Activated CD8-positive, alpha-beta T cell treated with anti-CD3 and anti-CD28 coated beads, Interleukin-2, amount 10 ng/mL, durations not matched to agents 7 days and 5 days (primary cell): ENCODE measurements at places on chromosomes 3 and 15. TPM values are rescaled to one million over a fixed set of nuclear protein-coding genes. Genes with fewer than 3 reads are reported as not detected.
A peak's percentile ranks its signal among the peaks of the same experiment; 100 is the strongest.

MYZAP gene
- not detected for total RNA-seq

PLCH1 gene
- total RNA-seq: 2.0 TPM

B4GALT4 gene
- 16.3 TPM for total RNA-seq

MESP1 gene
- total RNA-seq: 1.8 TPM

AADACL2 gene
- total RNA-seq: not detected

ZCWPW2 gene
- total RNA-seq: 0.42 TPM

CAMK2N2 gene
- not detected for total RNA-seq

SCAANT1 gene
- total RNA-seq: not detected

SERPINI2 gene
- total RNA-seq: not detected

LPP gene
- total RNA-seq: 58.9 TPM

ZNF80 gene
- total RNA-seq: 0.71 TPM

CP gene
- not detected for total RNA-seq

LSAMP gene
- not detected for total RNA-seq

ARPIN gene
- total RNA-seq: not detected

ECE2 gene
- total RNA-seq: not detected

ADCY5 gene
- not detected for total RNA-seq

- no peak for DNase-seq
Measured at GRCh38 chr3:173096140-173096539, 44.9 kb downstream of the SPATA16 start.

- DNase-seq: peak; percentile 62
Measured at GRCh38 chr15:58748040-58748851, 1.3 kb downstream of the ADAM10 start.

- no peak for DNase-seq
Measured at GRCh38 chr15:67361100-67361499, 106.5 kb downstream of the IQCH start.

DNA sequence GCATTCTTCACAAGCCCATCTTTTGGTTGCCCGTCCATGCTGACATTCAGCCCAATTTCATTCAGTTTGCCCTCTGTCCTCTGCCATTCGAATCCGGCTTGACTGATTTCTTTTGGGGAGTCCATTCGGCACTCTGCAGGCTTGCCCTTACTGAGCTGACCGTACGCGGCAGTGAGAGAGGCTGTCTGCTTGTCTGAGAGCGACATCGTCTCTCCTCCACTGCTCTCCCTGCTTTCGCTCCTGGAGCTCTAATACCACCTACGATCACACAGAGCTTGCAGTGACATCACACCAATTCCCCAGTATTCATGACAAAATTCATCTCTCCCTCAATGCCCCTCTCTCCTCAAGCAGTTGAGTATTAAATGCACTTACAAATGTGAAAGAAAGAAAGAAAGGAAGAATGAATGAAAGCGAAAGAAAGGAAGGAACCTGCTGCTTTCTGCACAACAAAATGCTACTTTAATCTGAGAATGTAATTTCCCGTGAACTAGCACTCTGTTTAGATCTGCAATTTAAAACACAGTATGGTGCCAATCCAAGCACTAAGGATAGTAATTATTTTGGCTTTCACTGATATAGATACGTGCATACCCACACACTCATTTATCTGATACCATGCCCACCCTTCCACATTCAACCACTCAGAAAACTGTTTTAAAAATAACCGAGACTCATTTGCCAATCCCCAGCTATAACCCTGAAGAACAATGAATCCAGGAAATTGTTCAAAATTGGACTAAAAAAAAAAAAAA is 89.5 kb downstream of the DHX30 start:
- no peak for DNase-seq

DNA sequence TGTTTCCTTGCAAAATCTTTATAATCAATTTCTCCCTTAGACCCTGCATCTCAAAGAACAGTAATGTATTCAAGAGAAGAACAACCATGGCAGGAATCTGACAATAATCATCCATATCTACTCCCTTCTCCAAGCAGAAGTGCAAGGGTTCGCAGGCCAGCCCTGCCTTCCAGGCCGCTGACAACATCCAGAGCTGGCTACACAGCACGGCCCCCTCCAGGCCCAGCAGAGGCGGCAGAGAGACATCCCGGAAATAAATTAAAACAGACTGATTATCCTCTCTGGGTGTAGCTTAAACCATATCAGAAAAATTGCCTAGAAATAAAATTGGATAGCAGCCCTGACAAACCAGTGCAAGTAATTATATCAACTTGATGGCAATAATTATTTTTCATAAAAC is 223.3 kb downstream of the FAM43A start:
- DNase-seq: no peak

- no peak for DNase-seq
Measured at GRCh38 chr3:141539431-141540187, 52.8 kb downstream of the RASA2 start.

DNA sequence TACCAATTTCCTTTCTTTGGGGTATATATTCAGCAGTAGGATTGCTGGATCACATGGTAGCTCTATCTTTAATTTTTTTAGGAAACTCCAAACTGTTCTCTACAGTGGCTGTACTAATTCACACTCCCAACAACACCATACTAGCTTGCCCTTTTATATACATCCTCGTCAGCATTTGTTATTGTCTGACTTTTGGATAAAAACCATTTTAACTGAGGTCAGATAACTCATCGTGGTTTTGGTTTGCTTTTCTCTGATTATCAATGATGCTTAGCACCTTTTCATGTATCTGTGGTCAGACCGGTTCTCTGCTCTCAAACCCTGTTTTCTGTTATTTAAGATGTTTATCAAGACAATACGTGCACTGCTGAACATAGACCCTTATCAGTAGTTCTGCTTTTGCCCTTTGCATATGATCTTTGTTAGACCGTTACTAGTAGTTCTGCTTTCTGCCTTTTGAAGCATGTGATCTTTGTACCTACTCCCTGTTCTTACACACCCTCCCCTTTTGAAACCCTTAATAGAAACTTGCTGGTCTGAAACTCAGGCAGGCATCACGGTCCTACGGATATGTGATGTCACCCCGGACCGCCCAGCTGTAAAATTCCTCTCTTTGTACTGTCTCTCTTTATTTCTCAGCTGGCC is 474.3 kb downstream of the RSL24D1 start:
- no peak for DNase-seq

DNA sequence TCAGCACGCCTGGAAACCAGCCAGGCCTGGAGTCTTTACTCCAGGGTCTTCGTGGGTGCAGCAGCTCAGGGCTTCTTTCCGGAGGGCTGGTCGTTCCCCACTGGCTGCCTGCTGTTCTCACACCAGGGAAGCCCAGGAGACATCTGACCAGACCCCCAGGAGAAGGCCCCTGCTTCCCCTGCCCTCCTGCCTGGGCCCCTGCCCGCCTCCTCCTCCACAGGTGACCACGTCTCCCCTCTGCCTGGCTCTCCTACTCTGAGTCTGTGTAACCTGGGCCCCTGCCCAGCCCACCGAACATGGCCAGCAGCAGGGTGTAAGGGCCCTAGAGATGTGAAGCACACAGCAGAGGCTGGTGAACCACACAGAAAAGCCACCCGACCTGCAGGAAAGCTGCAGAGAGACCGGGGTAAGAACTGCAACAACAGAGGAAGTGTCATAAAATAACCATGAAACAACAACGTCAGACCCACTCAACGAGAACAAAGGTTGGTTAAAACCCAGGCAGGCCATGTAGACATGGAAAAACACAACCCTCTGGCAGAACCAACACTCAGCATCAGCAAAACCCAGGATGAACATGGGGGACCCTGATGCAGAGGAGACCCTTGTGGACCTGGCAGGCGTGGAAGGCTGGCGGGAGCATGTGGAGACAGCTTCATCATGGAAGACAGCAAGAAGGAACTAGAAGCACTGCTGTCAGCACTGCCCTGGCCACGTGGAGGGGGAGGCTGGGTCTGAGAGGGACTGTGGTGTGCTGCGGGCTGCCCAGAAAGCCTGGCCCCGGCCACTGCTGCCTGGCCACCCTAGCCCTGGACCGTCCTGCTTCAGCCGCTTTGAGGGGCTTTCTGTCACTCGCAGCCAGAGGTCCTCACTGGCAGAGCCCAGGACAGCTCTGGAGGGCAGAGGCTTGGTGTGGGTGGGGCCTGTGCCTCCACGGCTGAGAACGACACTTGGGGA is 20.4 kb downstream of the UROC1 start:
- no peak for DNase-seq

- DNase-seq: no peak
Measured at GRCh38 chr3:117874028-117874690, 1160.5 kb downstream of the IGSF11 start.

- DNase-seq: no peak
Measured at GRCh38 chr3:46184469-46184868, 23.6 kb downstream of the CCR1 start.

DNA sequence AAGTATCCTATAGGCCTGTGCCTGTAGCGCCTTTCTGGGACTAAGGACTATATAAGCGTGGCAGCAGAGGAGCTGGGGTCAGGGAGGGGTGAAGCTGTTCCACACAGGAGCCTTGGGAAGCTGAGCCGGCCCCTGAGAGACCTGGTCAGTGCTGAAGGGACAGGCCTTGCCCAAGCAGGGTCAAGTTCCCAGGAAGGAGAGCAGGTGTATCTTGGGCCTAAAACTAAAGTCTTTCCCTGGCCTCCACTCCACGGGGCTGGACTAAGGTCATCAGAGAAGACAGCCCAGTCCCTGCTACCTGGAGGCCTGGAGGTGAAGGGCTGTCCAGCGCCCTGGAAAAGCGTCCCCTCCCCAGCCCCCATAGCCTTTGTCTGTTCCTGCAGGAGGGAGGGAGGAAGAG is 23.9 kb upstream of the NR2C2 start:
- DNase-seq: no peak

GRCh38 chr3:53682807-53683206 is 163.4 kb downstream of the CHDH start:
- no peak for DNase-seq

DNA sequence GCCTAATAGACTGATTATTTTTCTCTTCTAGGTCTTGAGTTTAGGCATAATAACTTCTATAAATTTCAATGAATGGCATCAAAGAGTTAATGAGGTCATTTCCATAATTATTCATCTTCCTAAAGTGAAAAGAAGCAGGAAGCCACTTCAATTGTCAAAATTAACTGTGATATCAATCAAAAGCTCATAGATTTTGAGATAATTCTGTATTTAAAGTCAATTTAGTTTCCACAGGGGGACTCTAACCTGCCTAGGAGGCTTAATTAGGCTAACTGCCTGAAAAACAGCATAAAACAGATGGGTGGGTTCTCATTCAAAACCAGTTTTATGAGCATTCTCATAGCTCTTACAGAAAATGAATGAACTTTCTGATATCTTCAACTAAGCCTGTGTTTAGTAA is 177.8 kb downstream of the OTOL1 start:
- DNase-seq: no peak

DNA sequence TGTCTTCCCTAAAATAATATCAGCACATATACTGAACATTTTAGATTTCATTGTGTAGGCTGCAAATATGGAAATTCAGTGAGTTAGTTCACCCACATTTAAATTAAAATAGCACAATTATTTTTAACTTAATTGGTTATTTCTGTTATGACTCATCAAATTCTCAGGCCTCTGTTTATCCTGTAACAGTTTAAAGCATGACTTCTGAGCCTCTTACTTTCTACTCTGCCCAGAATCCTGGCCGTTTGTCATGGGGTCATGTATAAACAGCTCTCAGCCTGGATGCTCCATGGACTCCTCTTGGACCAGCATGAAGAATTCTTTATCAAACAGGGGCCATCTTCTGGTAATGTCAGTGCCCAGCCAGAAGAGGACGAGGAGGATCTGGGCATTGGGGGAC is 12.2 kb downstream of the TUBGCP4 start:
- DNase-seq: no peak

DNA sequence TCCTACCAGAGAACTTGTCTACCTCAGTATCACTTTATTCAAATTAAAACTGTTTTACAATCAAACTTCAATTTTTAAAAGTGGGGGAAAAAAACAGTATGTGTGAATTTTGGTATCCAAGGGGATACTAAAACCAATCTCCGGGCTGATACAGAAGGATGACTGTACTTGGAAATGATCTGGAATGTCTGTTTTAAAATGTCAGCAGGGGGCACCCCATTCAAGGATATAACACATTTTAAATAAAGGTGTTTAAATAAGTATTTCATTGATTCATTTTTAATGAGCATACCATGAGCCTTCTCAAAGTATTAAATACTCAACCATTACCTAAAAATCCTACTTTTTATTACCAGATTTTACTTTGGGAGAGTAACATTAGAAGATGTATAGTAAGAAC is 67.9 kb downstream of the ULK4 start:
- DNase-seq: no peak

GRCh38 chr3:87305517-87305916 is 29.1 kb upstream of the POU1F1 start:
- DNase-seq: no peak

DNA sequence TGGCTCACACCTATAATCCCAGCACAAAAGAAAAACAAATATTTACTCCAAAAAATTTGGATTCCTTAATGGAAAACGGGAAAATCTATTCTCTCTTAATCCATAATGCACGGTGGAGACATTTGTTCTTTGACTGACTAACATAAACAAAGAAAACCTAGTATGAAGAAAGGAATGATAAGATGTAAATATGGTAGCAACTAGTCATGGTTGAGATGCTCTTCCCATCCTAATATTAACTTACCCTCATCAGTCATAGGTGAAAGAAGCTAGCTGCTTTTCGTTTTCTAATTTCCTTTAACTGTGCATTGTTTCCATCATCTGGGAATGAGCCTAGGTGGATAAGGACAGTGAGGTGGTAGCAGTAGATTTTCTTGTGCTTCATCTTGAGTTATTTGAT is 22.0 kb downstream of the MAP4 start:
- no peak for DNase-seq

- DNase-seq: no peak
Measured at GRCh38 chr3:34947834-34948233, 691.5 kb upstream of the ARPP21 start.

DNA sequence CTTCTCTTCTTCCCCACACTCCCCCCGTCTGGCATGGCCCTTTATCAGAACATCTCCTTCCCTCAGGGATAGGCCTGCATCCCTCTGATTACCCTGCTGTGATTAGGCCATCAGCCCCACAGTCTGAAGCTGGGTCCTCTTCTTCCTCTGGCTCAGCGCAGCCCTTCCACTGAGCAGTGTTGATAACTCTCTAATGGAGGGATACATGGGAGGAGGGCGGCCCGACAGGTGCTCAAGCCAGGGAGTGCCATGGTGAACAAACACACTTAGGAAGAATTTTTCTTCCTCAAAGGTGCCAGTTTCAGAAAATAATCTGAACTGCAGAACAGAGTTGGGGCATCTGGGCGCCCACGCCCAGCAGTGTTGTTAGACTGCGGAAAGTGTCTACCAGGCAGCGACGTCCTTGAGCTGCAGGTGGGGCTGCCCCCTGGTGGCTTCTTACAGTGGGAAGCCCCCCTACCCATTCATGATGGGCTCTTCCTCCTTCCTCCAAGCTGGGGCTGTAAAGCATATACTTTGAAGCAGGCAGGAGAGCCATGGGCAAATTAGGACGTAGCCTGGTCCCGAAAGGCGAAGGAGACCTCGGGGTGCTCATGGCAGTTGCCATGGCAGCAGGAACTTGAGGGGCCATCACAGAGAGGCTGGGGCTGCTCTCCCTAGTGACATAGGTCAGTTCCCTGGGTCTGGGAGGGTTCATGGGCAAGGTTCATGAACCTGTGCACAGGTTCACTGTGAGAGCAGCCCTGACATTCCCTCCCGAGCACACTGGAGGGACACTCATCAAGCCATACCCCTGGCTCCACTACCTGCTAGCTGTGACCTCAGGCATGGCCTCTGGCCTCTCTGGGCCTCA is 33.2 kb upstream of the NR2C2 start:
- DNase-seq: no peak

- DNase-seq: no peak
Measured at GRCh38 chr3:195580744-195581443, 2.8 kb downstream of the APOD start.

GRCh38 chr15:62741106-62741505 is 301.4 kb upstream of the TPM1 start:
- no peak for DNase-seq
